ENCODE measurements at places on chromosomes 12 and 14.
A peak's percentile ranks its signal among the peaks of the same experiment; 100 is the strongest.

- DNase-seq = no peak
Measured at GRCh38 chr12:11896417-11896929, 174.3 kb upstream of the BCL2L14 start.

GRCh38 chr12:108360487-108360886 is 21.4 kb upstream of the CMKLR1 start:
- no peak for DNase-seq

DNA sequence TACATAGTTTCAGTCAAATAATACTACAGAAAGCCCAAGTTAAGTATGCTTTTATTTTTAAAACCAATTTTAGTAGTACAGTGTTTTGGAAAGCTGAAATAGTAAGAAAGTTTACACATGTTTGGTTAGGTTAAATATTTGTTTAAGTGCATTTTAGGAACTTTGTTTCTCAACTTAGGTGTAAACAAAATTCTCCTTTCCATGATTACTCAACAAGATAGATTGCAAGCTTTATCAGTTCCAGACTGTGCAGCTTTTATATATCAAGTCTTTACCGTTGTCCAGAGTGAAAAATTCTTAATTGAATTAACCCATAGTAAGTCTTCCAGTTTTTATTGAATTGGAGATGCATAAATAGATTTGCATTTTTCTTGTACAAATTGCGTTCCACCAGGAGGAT is 45.1 kb downstream of the PIWIL1 start:
- DNase-seq = no peak

DNA sequence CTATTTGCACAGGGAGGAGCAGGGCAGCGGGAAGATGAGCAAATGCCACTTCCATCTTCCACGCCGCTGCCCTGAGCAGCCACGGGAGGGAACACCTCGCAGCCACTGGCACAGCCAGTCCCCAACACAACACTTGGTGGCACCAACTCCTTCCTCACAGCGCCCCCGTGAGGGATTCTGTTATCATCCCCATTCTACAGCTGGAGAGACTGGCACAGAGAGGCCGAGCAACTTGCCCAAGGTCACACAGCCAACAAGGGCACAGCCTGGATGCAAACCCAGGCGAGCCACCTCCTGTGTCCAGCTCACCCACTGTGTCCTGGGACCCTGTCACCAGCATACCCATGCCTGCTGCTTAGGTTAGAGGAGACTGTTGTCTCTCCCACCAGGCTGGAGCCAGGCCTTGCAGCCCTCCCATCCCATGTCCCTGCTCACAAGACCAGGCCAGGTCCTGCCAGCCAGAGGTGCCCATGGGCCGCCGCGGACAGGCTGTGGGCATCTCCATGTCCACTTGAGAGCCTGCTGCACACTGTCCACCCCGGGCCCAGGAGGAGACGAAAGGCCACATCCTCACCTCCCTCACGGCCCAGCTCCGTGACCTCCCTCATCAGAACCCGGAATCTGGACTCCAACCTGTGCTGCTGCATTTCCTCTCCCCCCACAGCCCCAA is 57.0 kb downstream of the NCOR2 start:
- DNase-seq = no peak

DNA sequence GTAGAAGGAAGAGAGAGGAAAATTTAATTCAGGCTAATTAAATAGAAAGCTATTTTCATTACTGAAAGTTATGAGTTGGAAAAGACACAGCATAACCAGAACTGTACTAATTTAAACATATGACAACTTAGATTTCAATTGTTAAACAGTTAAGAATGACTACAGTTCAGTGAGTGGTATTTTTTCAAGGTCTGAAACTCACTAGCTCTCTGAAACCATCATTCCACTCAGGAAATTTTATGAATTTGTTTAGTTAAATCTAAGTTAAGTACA is 62.4 kb downstream of the EPS8 start:
- DNase-seq = no peak

DNA sequence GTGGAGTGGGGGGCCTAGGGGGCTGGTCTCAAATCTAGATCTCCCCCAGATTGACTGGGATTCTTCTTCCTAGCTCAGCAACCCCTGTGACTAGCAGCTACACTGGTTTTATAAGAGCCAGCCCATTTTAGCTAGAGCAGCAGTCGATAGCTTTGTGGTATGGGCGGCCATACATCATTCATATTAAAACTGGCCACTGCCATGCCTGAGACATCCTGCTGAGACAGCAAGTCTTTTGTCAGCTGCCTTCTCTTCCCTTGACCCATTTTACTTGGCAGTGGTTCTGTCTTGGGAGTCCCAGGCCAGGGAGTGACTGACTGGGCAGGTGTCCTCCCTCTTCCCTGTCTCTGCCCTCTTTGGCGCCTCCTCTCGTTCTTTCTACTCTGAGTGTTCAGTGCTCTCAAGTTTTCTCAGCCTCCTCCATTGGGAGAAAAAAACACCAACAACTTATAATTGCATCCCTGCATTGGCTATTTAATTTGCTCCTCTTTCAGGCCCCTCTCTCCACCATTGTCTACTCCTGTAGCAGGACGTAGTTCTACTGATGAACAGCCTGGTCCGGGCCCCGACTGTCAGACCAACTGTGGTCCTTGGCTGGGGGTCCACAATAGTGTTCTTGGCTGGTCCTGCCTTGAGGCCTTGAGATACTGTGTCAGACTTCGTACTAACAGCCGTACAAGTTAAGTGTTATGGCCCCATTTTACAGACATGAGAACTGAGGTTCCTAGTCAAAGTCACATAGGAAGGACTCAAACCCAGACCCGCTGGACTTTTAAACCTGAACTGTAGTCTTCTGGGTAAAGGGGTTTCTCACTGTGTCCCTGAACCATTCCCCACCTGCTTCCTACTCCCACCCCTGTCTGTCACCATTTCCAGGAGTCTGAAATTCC is 18.3 kb upstream of the JDP2 start:
- no peak for DNase-seq

- DNase-seq = no peak
Measured at GRCh38 chr12:569803-570434, 93.3 kb downstream of the NINJ2 start.

DNA sequence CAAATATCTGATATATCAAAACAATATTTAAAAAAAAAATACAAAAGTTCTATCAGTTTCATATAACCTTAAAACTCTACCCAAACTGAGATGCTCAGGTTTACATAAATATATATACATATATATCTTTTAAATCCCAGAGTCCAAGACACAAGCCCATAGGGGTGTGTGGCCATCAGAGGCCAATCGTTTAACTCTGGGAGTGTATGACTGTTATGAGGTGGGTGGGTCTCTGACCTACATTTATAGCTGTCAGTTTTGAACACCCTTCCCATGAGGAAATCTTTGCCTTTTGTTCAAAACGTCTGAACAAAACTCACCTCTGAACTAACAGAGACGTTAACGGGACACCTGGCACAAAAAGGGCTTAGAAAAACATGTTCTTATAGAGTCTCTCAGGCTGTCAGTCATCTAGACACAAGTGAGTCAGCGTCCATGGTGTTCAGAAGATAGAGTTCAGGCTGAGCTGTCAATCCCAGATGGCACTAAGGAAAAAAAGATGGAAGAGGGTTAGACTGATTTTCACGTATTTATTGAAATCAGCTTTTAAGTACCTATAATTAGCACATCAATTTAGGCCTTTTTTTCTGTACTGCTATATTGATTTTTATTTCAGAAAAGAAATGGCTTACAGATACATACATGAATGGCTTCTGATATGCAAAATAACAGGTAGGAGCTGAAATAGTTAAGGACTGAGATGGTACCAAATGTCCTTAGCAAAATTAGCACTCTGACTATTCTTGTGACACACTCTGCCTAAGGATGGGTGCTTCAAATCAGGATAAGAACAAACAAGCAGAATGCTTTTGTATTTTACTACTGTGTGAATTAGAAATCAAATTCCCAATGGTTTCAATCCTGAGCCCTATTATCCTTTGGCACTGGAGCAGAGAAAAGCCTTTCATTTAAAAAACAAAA is 29.2 kb downstream of the HIGD1C start:
- DNase-seq = no peak

- no peak for DNase-seq
Measured at GRCh38 chr12:162467-163307, 51.3 kb downstream of the SLC6A12 start.

DNA sequence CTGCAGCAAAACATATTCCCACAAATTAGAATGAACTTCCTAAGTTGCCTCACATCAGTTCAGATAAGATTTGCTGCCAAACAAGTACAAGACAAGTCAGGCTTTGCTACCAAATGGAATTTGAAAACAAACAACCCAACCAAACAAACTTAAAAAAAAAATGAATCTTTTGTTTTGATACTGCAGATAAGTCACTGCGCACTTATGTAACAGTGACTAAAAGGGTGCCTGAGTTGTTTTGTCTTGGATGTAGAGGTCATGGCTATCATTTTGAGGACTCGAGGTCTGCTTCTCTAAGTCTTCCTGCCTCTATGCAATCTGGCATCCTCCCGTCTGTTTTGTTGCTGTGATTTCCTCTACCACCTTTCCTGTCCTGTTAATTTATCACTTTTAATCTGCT is 11.1 kb upstream of the EPS8 start:
- DNase-seq = no peak

GRCh38 chr12:120783197-120783596 is 57.6 kb downstream of the ACADS start:
- peak; percentile 16 for DNase-seq

- no peak for DNase-seq
Measured at GRCh38 chr12:114406316-114406983, 506 bp upstream of the TBX5 start.

- peak; percentile 74 for DNase-seq
Measured at GRCh38 chr14:92649934-92650545, 98.4 kb downstream of the LGMN start.

GRCh38 chr12:55955800-55956508 is 9.9 kb downstream of the PMEL start:
- no peak for DNase-seq

GRCh38 chr14:106308839-106309389 is 782.5 kb downstream of the TMEM121 start:
- DNase-seq = no peak

All from GM04503 (cell line).